ENCODE measurements at places on chromosomes 11 and 22.

- no peak for DNase-seq
These were observed 121.2 kb downstream of the ABTB2 start for GRCh38 chr11:34236572-34236971.

- DNase-seq = no peak
These were observed 651 bp downstream of the CTSF start for GRCh38 chr11:66567787-66568123.

- DNase-seq = peak; percentile 95
These were observed 18.1 kb upstream of the SCGB1A1 start for GRCh38 chr11:62400760-62401159.

DNA sequence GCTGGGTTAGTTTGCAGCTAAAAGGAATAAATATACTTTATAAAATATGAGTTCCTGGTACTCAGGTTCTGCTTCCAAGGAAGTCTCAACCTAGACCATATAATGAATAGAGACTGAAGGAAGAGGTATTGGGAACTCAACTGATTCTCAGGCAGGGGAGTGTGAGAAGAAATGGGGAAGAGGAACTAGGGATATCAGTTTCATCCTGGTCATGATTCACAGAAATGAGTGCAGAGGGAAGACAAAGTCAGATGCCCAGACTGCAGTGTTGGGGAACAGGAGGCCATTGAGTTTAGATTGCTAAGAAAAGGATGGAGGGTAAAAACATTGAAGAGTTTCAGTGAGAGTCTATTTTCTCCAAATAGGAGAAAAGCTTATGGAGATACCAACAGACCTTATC is 28.8 kb downstream of the PLAAT5 start:
- no peak for DNase-seq

- no peak for DNase-seq
These were observed 10.5 kb upstream of the DEPDC7 start for GRCh38 chr11:33005175-33005574.

- no peak for DNase-seq
These were observed 47.9 kb downstream of the ASCL2 start for GRCh38 chr11:2222451-2222850.

GRCh38 chr22:49119551-49119952 is 708.1 kb downstream of the BRD1 start:
- no peak for DNase-seq

DNA sequence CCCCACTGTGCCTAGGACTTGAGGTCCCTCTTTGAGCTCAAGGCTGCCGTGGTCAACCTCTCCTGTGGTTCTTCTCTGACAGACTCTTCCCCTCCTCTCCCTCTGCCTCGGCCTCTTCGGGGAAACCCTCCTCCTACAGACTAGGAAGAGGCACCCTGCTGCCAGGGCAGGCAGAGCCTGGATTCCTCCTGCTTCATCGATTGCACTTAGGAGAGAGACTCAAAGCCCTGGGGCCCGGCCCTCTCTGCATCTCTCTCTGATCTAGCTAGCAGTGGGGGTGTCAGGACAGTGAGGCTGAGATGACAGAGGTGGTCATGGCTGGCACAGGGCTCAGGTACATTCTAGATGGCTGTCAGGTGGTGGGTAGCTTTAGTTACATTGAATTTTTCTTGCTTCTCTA is 63.6 kb upstream of the EMID1 start:
- no peak for DNase-seq

GRCh38 chr22:24592058-24592850 is 619 bp downstream of the LRRC75B start:
- DNase-seq = no peak

- no peak for DNase-seq
These were observed 51.6 kb downstream of the MS4A13 start for GRCh38 chr11:60566776-60567175.

DNA sequence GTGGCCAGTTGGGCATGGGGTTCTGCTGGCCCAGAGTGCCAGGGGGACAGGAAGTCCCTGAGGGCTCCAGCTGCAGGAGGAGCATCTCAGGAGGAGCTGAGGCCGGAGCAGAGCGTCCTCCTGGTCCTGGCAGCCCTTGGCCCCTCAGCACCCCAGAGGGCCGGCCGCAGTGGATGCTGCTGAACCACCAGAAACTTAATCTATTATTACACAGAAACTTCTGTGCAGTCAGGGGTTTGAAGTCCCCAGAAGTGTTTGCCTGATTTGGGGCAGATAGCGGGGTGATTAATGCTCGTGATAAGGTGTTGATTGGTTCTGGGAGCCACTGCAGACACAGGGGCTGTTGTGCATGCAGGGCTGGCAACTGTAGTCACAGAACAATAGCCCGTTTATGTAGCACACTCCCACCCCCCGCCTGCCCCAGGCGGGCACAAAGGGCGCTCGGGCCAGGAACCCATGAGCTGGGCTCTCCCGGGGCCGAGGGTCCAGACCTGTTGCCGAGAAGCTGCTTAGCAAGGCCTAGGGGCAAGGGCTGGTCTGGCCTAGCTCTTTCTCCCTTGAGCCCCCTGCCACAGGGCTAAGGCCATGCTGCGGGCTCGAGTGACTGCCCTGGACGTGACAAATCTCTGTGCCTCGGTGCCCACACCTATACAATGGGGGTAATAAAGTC is 29.0 kb upstream of the KCNQ1OT1 start:
- DNase-seq = no peak

GRCh38 chr11:132365650-132366049 is 995.2 kb downstream of the NTM start:
- no peak for DNase-seq

- DNase-seq = no peak
These were observed 22.4 kb downstream of the CAPN1 start for GRCh38 chr11:65204143-65204542.

- DNase-seq = no peak
These were observed 9.0 kb upstream of the PLAAT2 start for GRCh38 chr11:63572026-63572688.

GRCh38 chr11:65310215-65310614 is 4.5 kb upstream of the CDC42EP2 start:
- peak; percentile 42 for DNase-seq

DNA sequence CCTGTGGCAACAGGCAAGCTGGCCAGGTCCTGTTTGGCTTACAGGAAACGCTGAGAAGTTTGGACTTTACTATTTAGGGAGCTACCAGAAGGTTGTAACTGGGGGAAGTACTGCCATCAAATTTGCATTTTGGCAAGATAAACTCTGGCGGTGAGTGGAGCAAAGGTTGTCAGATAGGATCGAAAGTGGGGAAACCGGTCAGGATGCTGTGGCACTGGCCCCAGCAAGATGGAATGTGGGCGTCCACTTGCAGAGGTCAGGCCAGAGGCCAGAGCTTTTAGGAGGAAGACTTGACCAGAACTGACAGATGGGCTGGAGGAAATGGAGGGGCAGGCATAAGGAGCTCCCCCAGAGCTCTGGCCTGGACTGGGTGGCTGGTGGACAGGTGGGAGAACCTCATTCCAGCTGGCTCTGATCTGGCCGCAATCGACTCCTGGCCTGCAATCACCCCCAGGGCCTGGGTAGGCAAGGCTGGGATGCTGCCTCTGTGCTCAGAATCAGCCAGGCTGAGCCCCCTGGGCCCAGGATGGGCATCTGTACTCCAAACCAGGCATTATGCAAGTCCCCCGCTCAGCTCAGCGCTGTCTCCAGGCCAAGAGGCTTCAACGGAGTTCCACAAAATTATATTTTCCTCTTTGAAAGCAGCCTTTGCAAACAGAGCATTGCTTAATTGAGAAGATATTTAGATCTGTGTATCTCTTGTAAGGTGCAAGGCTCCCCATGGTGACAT is 178.3 kb upstream of the NECTIN1 start:
- DNase-seq = no peak

DNA sequence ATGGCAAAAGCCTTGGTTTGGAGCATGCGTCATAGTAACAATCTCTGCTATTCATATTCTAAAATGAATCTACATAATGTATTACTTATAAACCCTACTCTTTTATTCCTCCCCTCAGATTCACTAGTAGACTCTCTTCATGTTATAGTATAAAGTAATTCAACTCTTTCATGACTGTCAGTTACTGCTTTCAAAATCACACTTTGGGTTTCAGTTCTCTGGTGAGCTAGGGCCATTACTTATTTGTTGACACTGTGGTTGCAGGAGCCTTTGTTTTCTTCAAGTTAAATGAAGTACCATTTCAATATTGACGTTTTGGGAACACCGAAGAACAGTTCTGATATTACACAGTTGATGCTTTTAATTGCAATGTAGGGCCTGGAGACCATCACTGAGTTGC is 378.4 kb downstream of the DDX10 start:
- DNase-seq = no peak

GRCh38 chr22:33515795-33516194 is 404.5 kb downstream of the LARGE1 start:
- DNase-seq = no peak

DNA sequence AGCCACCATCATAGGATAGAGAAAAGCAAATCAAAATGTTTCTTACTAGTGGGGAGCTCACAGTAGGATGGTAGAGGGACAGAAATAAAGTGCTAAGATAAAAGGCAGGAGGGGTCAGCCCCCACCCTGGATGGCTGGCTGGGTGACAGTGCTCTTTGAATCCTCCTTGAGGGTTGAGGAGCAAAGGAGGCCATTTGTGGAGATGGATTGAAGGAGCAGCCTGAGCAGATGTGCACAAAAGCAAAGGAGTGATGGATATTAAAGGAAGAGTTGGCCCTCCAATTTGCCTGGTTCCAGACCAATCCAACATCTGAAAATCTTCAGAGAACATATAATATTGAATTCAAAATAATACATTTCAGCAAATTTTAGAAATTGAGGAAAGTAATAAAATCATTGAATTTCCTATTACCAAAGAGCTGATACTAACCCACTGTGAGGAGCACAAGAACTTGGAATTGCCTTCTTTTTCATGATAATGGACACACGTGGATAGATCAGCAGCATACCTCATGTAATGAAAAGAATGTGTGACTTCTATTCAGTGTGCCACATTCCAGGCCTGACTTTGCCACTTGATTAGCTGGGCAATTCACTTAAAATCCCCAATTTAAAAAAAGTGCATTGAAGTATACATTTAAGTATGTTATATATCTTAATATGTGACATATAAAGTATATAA is 287.0 kb downstream of the FAT3 start:
- DNase-seq = no peak

GRCh38 chr22:41976961-41977566 is 7.8 kb downstream of the SEPTIN3 start:
- no peak for DNase-seq

GRCh38 chr11:129225190-129225589 is 33.1 kb upstream of the ARHGAP32 start:
- peak; percentile 78 for DNase-seq

DNA sequence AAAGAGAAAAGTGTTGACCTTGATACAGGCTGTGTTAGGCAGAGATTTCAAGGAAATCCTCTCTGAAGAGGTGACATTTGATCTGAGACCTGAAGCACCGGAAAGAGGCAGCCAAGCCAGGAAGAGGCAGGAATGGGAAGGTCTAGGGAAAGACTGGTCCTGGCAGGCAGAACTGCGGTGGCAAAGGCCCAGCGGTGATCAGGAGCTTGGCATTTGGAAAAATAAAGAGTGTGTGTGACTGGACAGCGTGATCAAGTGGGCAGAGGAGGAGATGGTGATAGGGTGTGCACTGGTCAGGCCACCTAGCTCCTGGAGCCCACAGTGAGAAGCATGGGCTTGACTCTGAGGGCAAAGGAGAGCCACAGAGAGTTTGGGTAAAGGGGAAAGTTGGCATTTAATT is 27.2 kb upstream of the GAB4 start:
- no peak for DNase-seq

- DNase-seq = no peak
These were observed 102.9 kb upstream of the GAL start for GRCh38 chr11:68581439-68581838.

DNA sequence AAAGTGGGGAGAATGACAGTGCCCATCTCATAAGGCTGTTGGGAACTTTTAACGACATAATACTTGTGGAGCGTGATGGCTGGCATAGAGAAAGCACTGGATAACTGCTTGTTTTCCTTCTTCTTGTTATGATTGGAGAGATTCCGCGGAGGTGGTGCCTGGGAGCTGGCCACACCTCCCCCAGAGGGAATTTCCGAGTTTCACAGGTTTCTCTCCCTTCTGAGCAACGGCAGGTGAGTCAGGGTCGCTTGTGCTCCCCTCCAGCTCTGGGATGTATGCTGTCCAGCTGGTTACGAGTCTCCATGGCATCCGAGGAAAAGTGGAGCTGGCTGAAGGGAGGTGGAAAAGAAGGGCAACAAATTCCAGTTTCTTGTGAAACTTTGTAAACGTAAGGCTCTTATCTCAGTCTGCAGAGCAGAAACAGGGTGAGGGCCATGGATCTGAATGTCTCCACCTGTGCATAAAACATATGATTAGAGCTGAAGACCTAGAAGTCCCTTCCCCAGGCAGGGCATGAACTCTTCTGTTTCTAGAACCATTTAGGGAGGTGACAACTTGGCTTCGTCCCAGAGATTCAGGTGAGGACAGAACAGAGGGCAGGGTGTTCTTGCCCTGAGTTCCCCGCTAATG is 10.0 kb upstream of the PLET1 start:
- no peak for DNase-seq

DNA sequence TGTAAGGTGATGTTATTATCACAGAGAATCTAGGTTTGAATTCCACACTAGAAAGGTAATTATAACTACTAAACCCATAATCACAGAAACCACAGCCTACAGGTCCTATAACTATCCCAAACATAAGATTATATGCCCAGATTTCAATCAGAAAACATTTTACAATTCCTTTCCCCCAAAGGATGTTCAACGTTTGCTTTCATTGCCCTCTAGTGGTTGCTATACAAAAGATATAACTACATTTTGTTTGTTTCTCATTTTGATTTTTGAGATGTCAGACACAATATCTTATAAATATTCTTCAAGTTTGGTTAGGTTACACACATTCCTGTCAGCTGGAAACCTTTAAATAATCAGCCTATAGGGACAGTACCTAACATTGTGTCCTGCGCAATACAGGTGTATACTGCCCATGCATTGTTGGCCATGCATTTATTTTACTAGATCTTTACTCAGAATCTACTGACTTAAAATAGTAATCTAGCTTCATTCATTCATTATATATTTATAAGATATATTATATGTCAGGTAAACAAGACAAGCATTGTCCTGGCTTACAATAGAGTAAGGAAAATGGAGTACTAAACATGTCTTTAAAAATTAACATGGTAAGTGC is 530.5 kb upstream of the CCDC90B start:
- DNase-seq = no peak

GRCh38 chr22:43747877-43748276 is 64.2 kb downstream of the EFCAB6 start:
- DNase-seq = no peak

DNA sequence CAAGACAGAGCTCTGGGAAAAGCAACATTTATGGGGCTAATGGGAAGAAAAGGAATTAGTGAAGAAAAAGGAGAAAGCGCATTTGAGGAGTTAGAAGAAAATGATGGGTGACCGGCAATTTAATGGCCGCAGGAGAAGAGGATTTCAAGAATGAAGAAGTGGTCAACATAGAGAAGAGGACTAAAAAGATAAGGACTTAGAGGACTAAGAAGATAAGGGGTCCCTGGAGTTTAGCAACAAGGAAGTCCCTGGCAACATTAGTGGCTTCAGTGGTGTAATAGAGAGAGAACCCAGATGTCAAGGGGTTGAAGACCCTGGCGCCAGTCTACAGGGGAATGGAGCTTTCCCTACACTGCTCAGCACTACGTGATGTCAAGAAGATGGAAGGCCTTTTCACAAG is 32.3 kb downstream of the WEE1 start:
- no peak for DNase-seq

GRCh38 chr11:56783448-56784041 is 35.0 kb upstream of the OR9G4 start:
- DNase-seq = peak; percentile 7

Data from NCI-H226 (cell line).